ENCODE measurements at places on chromosomes 5 and 9.

- no peak for DNase-seq
Observed at GRCh38 chr9:1337169-1337568, 287.0 kb downstream of the DMRT2 start.

DNA sequence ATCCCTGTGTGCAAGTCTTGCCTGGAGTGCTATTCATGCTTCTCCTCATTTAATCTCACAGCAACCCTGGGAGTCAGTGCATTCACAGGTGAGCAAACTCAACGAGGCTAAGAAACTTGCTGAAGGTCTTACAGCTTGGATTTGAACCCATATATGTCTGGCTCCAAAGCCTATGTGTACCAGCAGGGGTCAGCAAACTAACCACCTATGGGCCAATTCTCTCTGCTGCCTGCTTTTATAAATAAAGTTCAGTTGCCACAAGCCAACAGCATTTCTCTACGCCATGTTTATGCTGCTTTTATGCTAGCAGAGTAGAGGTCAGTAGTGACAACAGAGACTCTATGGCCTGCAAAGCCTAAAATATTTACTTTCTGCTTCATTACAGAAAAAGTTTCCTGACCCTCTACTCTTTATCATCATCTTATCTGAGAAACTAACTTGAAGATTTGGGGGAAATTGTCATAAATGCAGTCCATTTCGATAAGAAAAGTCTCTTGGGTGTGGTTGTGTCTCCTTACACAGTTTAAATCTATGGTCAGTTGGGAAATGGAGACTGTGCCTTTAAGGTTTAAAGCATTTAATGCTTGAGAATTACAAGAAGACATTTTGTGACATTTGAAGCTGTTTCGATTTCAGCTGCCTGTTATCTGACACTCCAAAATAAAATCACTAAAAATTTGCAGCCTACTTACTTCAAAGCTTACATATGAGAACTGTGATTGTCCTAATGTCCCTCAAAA lies 137.7 kb downstream of the PRELID2 start:
- no peak for DNase-seq

GRCh38 chr5:88675708-88676636 lies 207.0 kb downstream of the MEF2C start:
- peak; percentile 79 for DNase-seq

GRCh38 chr9:72464857-72465592 lies 56.4 kb upstream of the TMC1 start:
- peak; percentile 44 for DNase-seq

Measured in dorsolateral prefrontal cortex (tissue), 122 donors.